T-helper 2 cell treated with Interferon-gamma antibody and Interleukin-4, amounts not matched to agents 5 μg/mL and 100 μg/mL, for 36 hours (primary cell): ENCODE measurements at places on chromosomes 5 and 9.

- no peak for DNase-seq
Observed at GRCh38 chr5:149338364-149338763, 6.9 kb upstream of the GRPEL2 start.

DNA sequence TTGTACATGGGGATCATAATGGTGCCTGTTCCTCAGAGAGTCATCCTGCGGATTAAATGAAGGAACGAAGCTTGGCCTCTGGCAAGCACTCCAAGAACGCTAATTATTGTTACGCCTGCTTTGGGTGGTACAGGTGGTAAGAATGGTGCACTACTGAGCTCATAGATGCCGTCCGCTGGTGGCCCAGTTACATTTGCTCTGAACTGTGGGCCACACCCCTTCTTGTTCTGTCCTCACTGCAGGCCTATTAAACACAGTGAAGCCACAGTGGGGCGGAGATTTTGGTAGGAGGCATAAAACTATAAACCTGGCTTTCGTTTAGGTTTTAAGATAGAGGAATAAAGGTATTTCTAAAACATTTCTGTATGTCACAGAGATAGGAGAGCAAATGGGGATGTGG is 40.6 kb upstream of the FER start:
- DNase-seq, result no peak

DNA sequence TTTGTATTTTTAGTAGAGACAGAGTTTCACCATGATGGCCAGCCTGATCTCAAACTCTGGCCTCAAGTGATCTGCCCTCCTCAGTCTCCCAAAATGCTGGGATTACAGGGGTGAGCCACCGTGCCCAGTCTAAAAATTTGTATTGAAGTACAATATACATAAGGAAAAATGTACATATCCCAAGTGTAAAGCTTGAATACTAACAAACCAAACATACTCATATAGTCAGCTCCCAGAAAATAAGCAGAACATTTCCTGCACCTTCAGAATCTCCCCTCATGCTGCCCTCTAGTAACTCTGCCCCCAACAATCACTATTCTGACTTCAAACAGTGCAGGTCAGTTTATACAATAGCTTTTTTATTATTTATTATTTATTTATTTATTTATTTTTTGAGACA is 1.6 kb upstream of the NOL6 start:
- no peak for DNase-seq

DNA sequence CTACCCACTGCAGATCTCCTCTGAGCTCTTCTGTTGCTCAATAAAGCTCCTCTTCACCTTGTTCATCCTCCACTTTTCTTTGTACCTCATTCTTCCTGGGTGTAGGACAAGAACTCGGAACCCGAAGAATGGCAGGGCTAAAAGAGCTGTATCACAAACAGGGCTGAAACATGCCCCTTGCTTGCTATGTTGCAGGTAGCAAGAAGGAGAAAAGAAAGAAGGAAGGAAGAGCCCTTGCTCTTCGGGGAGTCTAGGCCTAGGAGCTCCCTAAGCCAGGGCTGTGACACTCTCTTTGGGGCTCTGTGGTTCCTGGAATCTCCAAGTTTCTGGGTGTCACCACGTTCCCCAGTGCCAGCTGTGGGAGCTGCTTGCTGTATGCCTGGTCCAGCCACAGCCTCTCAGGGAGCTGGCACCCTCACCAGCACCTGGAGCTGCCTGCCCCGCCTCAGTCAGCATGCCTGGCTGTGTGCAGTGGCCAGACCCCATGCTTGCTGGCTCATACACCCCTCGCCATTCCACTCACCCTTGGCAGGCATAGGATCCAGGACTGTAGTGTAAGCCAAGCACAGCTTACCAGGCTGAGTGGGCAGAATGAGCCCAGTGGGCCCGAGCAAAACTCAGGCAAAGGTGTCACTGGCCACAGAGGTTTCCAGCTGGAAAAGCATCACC is 274.8 kb upstream of the ADRA1B start:
- no peak for DNase-seq

- no peak for DNase-seq
Observed at GRCh38 chr5:116249648-116250047, 164.8 kb downstream of the COMMD10 start.

- no peak for DNase-seq
Observed at GRCh38 chr9:87869082-87869481, 13.6 kb upstream of the SPATA31E1 start.

DNA sequence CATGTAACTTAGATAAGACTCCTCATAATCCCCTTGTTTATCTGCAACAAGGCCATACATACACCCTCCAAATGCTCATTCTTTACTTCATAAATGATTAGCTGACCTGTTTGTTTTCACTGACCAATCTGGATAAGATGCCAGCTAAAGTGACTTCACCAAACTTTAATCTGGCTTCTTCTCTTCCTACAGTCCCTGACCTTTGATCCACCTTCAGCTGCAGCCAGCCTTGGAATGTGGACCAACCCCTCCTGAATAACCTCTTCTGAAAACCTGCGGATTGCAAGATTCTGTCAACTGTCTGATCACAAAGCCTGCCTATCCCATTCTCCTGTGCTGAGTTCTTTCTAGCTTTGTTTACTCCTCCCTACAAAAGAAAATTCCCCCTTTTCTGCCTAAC is 476.8 kb downstream of the LRRC70 start:
- DNase-seq, result no peak

DNA sequence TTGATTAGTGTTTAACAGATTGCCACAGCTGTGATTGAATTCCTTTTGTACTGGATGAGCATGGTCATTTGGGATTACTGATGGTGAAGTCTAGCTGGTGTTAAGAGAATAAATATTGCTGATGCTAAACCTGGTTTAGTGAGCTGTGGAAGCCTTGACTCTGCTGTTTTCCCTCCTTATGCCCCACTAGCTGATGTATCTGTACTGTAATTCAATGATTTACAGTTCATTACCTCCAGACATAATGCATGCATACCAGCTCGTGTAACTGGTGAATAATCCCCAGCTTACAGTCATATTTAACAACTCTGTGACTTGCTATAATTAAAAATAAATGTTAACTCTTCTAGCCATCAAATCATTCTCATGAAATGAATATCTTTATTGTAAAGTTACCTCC is 1.7 kb upstream of the CMYA5 start:
- DNase-seq, result no peak
